Stimulated activated CD4-positive, alpha-beta T cell treated with anti-CD3 and anti-CD28 coated beads, Interleukin-2, amount 100 ng/mL, for 48 hours (primary cell): ENCODE measurements at places on chromosomes 12 and 14.

GRCh38 chr14:72640911-72641485, 252.9 kb downstream of the DPF3 start:
- DNase-seq = no peak

DNA sequence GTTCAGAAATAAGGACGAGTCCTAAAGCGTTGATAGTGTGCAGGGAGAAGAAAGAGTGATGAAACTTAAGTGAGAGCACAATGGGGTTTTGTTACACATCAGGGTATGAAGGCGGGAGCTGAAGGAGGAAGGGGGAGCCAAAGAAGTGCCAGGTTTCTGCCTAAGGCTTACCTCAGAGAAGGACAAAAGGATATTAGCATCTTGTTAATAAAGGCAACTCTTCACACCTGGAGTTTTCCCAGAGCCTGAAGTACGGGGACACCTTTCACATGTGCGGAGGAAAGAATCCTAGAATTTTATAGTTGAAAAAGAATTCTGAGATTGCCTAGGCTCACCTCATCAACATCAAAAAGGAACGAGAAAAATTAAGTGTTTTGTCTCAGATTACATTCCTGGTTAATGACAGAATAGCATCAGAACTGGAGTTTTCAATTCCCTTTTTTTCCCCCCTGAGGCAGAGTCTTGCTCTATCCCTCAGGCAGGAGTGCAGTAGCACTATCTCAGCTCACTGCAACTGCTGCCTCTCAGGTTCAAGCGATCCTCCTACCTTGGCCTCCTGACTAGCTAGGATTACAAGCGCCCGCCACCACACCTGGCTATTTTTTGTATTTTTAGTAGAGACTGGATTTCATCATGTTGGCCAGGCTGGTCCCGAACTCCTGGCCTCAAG, 2.2 kb upstream of the SAV1 start:
- DNase-seq = no peak

GRCh38 chr14:86712727-86713126, 1182.8 kb downstream of the FLRT2 start:
- DNase-seq = no peak

DNA sequence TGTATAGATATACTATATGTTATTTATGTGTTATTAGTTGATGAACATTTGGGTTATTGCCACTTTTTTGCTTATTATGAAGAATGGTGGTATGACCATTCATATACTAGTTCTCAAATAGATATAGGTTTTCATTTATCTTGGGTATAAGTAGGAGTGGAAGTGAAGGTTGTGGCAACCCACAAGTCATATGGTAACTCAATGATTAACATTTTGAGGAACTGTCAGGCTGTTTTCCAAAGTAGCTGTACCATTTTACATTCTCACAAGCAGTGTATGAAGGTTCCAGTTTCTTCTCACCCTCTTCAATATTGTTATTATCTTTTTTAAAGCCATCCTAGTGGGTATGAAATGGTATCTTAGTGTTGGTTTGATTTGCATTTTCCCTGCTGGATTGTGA, 19.0 kb upstream of the MSRB3 start:
- no peak for DNase-seq

GRCh38 chr12:27243006-27243405, 1.1 kb upstream of the STK38L start:
- no peak for DNase-seq

DNA sequence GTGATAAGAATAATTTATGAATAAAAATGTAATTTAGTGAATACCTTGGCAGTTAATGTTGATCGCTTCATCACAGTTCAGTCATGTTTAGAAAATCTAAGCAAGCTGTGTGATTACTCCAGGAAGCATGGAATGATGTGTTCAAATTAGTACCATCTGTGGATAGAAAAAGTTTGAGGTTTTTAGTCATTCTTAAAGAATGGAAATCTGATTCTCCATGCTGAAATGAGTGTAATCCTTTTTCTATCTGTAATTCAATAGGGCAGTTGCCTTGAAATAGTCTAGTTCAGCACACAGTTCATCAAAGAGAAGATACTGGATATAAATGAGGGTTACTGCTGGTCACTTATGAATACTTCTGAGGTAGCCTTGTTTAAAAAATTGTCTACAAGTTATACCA, 127.2 kb upstream of the MYF6 start:
- no peak for DNase-seq

DNA sequence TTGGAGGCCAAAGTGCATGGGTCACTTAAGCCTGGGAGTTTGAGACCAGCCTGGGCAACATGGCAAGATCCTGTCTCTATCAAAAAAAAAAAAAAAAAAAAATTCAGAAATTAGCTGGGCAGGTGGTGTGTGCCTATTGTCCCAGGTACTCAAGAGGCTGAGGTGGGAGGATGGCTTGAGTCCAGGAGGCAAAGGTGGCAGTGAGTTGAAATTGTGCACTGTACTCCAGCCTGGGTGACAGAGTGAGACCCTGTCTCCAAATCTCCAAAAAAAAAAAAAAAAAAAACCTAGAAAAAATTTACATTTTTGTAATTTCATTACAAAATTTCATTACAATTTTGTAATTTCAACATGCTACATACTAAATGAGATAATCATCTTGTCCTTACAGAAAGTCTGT, 42.7 kb downstream of the SYNE2 start:
- no peak for DNase-seq

- DNase-seq = peak; percentile 94
Measured at GRCh38 chr14:93939304-93940229, 12.4 kb downstream of the FAM181A start.

DNA sequence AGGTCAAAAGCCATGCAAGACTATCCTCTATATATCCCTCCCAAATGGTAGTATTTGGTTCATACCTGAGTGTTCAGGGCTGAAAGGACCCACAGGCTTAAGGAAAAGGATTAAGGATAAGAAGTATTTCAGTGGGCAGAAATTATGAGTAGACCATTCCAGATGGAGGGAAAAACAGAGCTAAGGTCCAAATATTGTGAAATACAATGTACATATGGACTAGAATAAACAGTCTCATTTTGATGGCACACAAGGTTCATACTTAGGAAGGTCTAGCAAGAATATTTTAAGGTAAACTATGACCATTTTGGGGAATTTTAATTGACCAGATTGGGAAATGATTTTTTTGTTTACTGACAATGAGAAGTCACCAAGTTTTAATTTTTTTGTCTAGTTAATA, 124.6 kb downstream of the PRKD1 start:
- DNase-seq = no peak

- peak; percentile 84 for DNase-seq
Measured at GRCh38 chr14:75654127-75654732, 6.4 kb downstream of the ERG28 start.

DNA sequence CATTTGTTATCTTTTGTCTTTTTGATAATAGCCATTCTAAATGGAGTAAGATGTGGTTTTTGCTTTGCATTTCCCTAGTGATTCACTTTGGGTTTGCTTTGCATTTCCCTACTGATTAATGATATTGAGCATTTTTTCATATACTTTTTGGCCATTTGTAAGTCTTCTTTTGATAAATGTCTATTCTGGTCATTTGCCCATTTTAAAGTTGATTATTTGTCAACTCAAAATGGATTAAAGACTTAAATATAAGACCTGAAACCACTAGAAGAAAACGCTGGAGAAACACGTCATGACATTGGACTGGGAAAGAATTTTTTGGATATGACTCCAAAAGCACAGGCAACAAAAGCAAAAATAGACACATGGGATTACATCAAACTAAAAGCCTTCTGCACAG, 148.0 kb downstream of the APAF1 start:
- no peak for DNase-seq

DNA sequence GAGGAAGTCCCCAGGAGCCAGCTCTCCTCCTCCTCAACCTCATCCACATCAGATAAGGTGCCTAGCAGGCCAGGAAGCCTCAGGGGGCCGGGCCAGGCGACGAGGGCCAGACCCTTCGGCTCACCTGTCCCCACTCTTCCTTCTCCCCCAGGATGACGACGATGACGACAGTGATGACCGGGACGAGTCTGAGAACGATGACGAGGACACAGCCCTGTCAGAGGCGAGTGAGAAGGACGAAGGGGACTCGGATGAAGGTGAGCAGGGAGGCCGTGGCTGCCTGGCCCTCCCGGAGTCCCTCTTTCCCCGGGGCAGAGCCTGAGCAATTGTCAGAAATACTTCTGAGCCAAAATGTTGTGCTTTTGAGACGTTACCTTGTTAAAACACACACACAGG, 13.8 kb downstream of the SETD1B start:
- DNase-seq = no peak

- no peak for DNase-seq
Measured at GRCh38 chr12:80709811-80710726, 2.6 kb downstream of the MYF6 start.

DNA sequence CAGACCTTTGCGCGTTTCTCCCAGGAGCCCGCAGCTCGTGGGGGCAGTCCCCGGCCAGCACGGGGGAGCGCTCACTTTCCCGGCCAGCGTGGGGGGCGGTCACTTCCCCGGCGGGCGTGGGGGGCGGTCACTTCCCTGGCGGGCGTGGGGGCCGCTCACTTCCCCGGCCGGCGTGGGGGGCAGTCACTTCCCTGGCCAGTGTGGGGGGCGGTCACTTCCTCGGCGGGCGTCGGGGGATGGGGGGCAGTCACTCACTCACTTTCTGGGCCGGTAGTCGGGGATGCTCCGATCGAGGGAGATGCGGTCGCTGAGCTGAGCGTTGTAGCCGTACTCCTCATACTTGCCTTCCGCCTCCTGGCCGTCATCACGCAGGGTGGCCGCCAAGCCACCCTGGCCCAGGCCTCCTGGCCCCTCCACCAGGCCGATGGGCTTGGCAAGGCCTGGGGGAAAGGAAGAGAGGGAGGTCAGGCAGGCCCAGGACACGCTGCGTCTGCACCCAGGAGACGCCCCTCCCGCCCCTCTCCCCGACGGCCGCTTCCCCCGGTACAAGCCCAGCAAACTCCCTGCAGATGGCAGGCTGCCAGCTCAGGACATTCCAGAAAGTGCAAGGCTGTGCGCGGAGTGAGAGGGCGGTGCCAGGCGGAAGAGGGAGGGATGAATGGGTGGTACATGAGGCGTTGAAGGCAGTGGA, 43.3 kb downstream of the GALNT9 start:
- no peak for DNase-seq

GRCh38 chr14:68705741-68706283, 87.1 kb downstream of the ZFP36L1 start:
- no peak for DNase-seq

- no peak for DNase-seq
Measured at GRCh38 chr12:67919406-67919805, 69.8 kb upstream of the IFNG-AS1 start.

- DNase-seq = peak; percentile 23
Measured at GRCh38 chr12:56104815-56105608, 653 bp downstream of the PA2G4 start.

DNA sequence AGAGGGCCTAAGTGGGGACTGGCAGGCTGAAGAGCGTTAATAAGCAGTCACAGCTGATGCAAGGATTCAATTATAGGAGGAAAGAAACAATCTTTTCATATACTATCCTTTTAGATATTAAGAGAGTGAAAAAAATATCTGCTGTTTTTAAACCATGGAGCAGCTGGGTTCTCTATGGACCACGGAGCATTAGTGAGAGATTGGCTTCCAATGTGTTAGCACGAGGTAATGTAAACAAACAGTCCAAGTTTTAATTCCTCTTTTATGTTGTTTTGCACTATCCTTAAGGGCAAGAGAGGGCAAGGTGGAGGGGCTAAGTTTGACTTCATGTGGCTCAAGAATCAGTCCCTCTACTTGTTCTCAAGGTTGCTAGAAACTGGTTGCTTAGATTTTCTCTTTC, 30.9 kb downstream of the CDKN1B start:
- no peak for DNase-seq

DNA sequence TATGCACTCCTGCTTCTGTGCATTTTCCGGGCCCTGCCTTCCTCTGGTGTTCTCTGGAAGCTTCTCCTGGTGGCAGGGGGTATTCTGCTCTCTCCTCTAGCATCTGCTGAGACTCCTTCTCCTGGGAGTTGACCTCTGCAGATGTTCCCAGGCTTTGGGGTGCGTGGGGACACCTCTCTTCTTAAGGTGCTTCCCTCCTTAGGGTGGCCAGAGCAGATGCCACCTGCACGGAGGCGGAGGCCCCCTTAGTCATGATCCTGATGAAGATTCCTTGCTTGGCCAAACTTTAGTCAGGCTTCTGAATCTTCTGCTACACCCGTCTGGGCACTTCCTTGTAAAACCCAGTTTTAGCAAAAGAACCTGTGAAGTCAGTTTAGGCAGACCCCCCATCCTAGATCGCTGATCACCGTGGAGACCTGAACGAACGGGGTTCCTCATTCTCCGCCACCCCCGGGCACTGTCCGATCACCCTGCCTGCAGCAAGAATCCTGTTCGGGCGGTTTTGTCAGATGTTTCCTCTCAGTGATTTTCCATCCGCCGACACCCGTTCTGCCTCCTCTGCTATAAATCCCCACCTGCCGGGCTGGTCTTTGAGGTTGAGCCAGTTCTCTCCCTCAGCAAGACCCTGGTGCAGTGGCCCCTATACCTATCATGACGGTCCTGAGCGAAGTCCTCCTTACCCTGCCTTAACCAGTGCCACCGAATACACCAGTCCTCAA, 111.9 kb downstream of the CALM1 start:
- DNase-seq = no peak

DNA sequence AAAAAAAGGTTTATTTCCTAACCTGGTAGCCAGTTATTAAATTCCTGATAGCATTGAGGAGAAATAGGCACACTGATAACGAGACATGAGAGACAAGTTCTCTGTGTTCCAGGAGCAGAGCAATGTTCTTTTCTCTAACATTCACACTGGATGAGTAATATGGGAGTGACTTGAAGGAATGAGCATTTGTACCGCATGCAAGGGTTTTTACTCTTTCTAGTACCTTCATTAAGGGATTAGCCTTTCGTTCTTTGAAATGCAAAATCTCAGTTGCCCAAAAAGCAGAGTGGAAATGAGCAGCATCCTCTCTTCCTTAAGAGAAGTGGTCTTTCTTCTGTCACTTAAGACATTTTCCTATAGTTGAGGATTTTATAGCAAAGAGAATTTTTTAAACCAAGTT, 54.7 kb downstream of the FGD4 start:
- no peak for DNase-seq

- no peak for DNase-seq
Measured at GRCh38 chr14:49193332-49194065, 392.7 kb downstream of the RPS29 start.

DNA sequence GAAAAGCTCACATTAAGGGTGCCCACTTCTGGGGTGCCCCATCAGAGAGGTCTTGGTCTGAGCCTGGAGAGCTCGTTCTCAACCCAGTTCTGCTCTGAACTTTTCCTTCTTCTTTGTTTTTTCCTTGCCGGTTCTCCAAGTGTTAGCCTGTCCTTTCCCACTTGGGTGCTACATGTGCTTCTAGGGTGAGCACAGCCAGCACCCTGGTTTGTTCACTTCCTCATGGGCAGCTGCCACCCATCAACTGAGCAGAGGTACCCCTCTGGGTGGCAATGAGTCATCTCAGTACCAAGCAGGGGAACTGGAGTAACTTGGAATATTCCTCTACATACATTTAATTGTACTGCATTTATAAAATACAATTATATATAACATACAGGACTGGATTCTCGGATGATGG, 3.9 kb upstream of the SYNE3 start:
- no peak for DNase-seq

DNA sequence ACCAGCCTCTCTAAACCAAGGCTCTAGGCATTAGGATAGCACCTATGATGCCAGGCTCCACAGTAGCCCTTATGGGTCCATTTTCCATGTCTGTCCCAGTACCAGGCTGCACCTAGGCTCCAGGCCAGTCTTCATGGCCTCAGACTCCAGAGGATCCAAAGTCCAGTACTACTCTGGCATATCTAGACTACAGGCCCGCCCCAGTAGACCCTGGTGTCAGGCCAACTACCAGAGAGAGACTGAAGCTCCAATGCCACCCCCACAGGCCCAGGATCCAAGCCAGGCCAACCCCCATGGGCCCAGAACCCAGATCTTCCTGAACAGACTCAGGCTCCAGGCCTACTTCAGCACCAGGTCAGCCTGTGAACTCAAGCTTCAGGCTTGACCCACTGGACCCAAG, 287.0 kb downstream of the KCNC2 start:
- no peak for DNase-seq
